Left ventricle myocardium superior (tissue), 1 donor: ENCODE measurements at places on chromosomes 13 and 19.

- DNase-seq: no peak
Observed at GRCh38 chr13:31653730-31654129, 85.6 kb upstream of the RXFP2 start.

DNA sequence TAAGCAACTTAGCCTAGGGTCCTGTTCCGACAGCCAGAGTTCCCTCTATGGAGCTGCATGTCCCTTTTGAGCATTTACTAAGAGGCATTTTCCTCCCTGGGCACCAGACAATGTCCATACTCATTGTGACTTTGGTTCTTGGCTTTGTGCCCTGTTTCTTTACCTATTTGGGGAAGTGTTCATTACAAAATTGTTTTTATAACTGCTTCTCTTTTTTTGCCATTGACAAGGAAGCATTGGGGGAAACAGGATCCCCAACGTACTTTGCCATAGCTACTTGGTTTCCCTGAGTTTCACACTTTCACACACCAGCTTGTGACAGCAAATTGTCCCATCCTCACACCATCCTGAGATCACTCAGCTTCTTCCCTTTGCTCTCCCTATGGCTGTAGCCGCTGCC lies 81.1 kb upstream of the SIAH3 start:
- DNase-seq: no peak

GRCh38 chr19:18100710-18101109 lies 3.1 kb downstream of the MAST3 start:
- DNase-seq: no peak

GRCh38 chr19:18774782-18775444 lies 16.2 kb downstream of the COMP start:
- DNase-seq: no peak

- no peak for DNase-seq
Observed at GRCh38 chr13:95113601-95114000, 187.7 kb downstream of the ABCC4 start.
